ENCODE measurements at places on chromosomes 2 and 18.

- no peak for DNase-seq
These were observed 617.5 kb upstream of the SOX11 start for GRCh38 chr2:5074733-5075132.

DNA sequence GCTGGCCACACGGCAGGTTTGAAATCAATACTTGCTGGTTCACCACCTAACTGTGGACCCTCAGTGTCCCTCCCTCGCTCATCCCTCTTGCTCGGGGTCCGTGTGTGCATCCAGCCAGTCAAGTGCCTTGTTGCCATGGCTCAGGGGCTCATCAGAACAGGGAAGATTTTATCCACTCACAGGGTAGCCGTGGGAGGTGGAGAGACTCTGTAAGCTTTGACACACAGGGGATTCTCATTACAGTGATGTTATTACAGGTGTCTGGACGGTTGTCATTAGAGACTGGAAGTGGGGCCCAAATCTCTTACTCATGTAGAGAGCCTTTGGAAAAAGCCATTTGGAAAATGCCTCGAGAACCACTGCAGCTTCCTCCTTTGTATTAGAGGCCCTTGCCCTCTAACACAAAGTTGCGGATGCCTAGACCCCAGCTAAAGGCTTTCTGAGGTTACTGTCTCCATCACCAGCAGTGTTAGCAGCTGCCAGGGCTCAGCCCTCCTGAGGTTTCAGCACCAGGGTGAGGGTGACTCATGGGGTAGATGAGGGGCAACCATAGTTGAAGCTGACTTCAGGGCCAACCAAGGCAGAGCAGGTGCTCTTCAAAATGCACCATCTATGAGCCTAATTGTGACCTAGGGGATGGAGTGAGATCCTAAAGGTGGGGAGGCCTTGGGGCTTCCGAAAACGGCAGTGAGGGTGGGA lies 195.6 kb downstream of the CLIP4 start:
- no peak for DNase-seq

DNA sequence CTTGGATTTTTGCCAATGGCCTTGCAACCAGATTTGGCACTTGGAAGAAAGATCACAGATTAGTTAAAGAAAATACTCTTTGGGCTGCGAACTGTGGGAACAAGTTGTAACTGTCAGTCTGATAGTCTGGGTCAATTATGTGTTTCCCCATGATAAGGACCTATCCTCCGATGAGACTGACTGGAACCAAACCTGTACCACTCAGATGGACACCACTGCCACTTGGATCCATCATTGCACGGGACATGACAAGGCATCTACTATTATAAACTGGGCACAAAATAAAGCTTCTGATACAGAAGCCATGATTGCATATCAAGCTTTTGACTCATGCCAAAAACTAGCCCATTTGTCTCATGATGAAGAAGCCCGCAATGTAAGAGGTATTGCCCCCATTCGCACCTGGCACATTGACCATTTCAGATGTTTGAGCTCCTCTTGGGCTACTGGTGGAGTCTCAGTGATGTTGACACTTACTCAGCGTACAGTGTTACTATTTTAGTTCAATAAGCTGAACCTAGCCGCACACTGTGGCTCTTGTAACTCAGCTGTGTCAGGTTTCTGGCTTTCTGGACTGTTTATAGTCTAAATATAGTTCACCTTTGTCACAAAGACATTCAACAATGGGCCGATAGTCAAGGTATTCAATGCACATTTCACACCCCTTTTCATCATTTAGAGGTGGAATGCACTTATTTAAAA lies 179.8 kb upstream of the RBBP8 start:
- no peak for DNase-seq

DNA sequence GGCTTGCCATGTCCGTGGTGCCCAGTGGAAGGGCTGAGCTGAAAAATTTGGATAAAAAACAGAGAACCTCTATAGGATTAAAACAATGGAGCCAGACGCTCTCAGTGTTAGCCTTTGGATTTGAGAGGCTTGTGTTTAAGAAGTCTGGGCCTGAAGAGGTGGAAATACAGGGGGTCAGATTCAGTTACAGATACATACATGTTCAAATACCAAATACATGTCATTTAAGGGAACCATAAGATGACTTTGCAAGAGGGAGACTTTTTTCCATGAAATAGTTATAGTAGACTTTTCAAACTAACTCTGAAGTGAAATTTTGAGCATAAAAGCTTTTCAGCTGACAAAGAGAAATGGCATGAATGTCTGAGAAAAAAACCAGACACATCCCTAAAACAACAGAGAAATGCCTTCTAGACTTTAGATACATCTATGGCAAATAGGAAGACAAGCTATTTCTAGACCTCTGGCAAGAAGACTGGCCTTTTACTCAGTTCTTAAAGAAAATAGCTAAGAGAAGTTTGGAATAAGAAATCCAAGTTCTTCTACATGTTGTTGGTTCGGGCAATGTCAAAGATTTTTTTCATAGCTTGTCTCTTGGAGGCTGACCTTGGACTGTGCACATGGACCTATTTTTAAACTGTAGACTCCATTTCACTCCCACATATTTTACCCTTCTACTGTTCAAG lies 112.9 kb downstream of the LTBP1 start:
- no peak for DNase-seq

GRCh38 chr2:88737385-88737784 lies 45.9 kb downstream of the RPIA start:
- no peak for DNase-seq

- DNase-seq: no peak
These were observed 79.3 kb upstream of the ITPRID2 start for GRCh38 chr2:181812106-181812743.

- DNase-seq: no peak
These were observed 99.0 kb downstream of the PRKCE start for GRCh38 chr2:45750484-45750883.

GRCh38 chr2:189143925-189144324 lies 35.6 kb downstream of the COL5A2 start:
- DNase-seq: no peak

DNA sequence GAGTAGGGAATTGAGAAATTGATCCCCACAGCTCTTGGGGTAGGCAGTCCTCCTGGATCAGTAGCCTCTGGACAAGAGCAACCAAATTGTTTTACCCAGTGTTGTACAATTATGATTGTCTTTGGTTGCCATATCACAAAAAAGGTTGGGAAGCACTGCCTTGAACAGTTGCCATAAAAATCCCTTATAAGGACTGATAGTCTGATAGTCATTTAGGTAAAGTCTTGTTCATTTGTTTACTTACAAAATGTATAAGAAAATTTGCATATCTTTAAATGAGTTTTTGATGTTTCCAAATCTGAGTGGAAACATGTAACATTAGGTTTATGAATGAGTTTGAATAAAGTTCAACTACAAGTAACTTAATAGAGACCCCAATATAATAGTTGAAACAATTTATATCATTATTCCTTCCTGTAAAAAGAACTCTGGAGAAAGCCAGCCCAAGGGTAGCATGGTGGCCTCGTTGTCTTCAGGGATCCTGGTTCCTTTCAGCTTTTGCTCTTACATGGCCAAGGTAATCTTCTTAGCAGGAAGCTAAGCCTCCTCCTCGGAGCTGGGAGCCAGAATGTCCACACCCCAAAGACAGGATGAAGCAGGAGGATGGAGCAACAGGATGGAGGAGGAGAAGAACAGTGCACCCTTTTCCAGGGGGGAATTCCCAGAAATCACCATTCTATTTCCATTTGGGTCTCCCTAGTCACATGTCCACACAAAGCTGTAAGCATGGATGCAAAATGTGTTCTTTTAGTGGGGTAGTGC lies 35.7 kb upstream of the NEMP2 start:
- DNase-seq: no peak

GRCh38 chr2:71786291-71787107 lies 333.1 kb downstream of the DYSF start:
- DNase-seq: no peak

GRCh38 chr2:69353360-69353759 lies 33.7 kb downstream of the GFPT1 start:
- DNase-seq: no peak

DNA sequence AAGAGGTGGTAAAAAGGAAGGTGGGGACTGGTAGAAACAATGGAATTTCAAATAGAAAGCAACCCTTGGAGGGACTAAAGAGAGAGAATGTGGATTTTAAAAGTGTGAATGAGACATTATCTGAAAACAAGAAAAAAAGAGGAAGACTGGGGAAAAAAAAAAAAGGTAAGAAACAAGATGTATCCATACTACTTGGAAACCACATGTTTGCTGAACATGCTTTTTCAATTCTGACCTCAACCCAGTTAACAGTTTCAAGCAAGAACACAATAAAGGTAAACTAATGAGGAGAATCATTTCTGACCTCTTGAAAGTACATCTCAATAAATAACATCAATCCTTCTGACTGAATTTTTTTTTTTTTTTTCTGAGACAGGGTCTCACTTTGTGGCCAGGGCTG lies 2.6 kb downstream of the FARSB start:
- DNase-seq: no peak

DNA sequence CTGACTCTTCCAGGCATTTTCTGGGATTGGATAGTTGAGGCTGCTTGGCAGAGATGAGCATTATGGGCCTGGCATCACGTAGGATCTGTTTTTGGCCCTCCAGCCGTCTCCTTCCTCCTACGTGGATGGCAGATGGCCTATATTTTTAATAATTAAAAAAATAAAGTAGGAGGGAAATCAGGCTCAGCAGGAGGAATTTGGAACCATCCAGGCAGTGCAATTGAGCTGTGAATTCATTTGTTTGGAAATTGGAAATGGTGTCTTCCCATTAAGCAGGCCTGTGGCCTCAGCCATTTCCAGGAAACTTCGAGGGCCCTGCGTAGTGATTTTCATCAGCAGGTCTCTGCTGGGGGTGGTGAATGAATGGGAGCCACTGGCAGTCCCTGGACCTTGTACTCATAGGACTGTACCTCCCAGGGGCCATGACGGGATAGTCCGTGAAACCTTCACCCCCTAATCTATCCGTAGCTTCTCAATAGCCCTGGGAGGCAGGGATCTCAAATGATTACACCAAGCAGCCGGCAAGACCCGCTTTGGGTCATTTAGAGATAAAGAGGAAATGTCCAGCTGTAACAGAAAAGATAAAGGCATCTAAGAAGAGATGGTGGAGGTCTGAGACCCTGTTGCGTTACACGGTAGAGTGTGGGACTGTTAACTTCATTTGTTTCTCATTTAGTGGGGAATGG lies 73.1 kb upstream of the TNP1 start:
- DNase-seq: no peak

DNA sequence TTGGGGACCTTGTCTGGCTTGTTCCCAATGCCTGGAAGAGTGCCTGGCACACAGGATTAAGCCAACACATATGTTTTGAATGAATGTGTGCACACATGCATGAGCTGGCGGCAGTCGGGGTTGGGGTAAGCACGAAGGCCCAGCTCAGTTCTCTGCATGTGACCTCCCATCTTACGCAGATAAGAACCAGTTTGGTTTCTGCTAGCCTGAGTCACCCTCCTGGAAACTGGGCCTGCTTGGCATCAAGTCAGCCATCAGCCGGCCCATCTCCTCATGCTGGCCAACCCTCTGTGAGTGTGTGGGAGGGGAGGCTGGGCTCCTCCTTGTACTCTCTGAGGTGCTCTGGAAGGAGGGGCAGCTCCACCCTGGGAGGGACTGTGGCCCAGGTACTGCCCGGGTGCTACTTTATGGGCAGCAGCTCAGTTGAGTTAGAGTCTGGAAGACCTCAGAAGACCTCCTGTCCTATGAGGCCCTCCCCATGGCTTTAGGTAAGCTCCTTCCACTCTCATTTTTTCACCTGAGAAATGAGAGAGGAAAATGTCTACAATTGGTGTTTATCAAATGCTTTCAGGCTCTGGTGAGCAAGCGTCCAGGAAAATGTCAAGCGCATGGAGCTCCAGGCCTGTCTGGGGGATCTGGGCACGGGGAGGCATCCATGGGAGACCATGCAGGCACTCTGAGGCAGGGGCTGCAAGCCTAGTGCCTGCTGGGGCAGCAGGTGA lies 9.7 kb upstream of the IL1RN start:
- no peak for DNase-seq

DNA sequence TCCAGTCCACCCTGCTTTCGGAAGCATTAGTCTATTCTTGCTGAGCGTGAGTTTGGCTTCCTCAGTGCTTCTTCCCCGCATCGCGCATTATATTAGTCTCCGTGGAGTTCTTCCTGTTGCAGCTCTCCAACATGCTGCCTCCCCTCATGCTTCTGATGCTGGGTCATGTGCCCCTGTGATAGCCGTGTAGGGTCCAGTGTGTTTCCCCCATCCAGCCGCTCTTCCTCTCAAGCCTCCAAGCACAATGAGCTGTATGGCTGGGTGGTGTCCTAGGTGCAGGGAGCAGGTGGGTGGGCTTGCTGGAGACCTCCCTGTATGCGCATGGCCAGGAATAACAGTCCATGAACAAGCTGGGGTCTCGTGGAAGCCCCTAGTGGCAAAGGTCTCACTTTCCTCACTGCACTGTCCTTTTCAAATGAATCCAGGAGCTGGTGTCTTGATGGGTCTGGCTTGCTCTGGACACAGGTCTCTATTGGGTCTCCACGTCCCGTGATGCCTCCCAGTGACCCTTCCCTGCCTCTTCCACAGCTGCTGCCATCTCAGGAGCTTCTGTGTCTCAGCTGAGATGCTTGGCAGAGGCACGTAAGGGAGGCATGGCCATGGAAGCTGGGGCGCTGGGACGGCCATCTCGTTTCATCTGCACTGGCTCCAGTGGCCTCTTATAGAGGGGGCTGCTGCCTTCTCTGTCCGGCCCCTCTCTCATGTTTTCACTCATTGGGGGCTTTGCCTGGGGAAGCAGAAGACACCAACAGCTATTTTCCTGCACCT lies 54.8 kb upstream of the HDAC4 start:
- no peak for DNase-seq

- no peak for DNase-seq
These were observed 78.0 kb upstream of the PNPT1 start for GRCh38 chr2:55771612-55772011.

DNA sequence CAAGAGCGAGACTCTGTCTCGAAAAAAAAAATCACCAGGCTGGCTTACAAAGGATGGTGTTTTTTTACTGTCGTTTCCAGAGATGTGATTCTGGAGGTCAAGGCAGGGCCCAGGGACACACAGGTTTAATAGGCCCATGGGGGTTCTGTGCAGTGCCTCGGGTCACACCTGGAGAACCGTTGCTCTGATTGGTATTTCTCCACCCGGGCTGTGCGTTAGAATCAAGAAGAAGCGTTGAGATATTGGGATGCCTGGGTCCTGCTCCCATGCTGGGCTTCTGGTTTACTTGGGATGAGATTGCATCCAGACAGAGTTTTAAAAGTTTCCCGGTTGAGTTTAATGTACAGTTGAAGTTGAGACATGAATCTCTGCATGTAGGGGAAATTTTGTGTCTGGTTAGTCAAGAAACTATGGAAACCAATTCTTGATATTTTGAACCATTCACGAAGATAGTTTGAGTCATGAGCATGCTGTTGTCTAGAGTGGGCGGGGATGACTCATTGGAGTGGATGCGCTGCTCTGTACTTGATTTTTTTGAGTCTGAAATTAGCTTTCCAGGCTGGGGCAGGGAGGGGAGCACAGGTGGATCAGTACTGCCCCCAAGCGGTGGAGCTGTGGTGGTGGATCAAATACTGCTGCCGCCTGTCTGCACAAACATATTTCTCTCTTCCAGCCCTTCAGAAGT lies 50.1 kb downstream of the GREB1 start:
- peak; percentile 37 for DNase-seq
